Right lobe of liver (tissue), 6 donors: ENCODE measurements at places on chromosomes 5 and 9. TPM values are rescaled to one million over a fixed set of nuclear protein-coding genes. Genes with fewer than 3 reads are reported as not detected.
A peak's percentile ranks its signal among the peaks of the same experiment; 100 is the strongest.

DNA sequence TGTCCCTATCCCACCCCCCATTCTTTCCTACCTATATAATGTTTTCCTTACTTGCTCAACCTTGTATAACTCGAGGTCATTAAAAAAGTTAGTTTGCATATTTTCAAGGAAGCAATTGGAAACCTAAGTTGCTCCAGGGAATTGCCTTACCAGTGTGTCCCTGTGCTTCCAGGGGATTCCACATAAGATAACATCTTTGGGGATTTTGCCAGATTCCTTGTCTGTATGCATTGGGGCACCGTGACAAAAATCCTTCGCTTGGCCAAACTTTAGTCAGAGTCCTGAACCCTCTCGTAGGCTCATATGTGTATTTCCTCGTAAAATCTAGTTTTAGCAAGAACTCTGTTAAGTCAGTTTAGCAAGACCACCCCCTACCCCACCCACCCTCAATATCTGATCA is 14.7 kb upstream of the OSMR start:
- no peaks in the 10 kb centered on the region for H3K4me1 ChIP-seq
- H3K27me3 ChIP-seq = no peaks in the 10 kb centered on the region
- H3K36me3 ChIP-seq = no peaks in the 10 kb centered on the region
- H3K4me3 ChIP-seq = no peak overlapping the region

The PCDHA4 gene
- total RNA-seq = 0.19 TPM

- no peak overlapping the region for H3K4me3 ChIP-seq
- DNase-seq = peak; percentile 59
- no peaks in the 10 kb centered on the region for H3K27me3 ChIP-seq
- H3K4me1 ChIP-seq = no peaks in the 10 kb centered on the region
- no peak overlapping the region for H3K27ac ChIP-seq
Measured at GRCh38 chr9:3467593-3468219, 58.1 kb downstream of the RFX3 start.

DNA sequence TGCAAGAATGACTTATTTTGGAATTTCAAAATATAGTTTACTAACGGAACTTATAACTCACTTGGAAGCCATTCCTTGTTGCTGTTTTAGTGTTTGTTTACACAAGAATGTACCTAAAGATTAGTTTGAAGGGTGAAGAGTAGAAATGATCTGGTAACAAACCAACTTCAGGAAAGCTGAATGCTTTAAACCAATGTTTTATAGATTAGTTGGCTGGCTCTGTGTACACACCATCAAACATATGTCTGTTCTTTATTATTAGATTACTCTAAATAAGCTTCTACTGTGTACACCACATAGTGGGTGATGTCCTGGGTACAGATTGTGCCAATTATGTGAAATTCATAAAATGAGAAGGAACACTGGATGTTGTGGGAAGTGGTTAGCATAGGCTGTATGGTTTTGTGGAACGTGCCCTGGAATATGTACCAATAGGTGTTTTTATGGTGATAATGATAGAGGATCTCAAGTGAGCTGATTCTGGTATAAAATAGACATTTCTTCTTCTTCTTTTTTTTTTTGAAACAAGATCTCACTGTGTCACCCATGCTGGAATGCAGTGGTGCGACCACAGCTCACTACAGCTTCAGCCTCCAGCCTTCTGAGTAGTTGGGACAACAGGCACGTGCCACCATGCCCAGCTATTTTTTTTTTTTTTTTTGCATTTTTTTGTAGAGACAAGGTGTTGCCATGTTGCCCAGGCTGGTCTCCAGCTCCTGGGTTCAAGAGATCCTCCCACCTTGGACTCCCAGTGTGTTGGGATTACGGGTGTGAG is 109.3 kb upstream of the DHFR start:
- H3K4me1 ChIP-seq = no peaks in the 10 kb centered on the region
- no peak overlapping the region for H3K4me3 ChIP-seq
- H3K27ac ChIP-seq = no peak overlapping the region
- DNase-seq = no peak

GRCh38 chr5:157665467-157666070 is 5.8 kb upstream of the C5orf52 start:
- H3K36me3 ChIP-seq = no peaks in the 10 kb centered on the region
- no peak overlapping the region for H3K4me3 ChIP-seq
- DNase-seq = no peak
- H3K27ac ChIP-seq = no peak overlapping the region

The SPINK6 gene
- total RNA-seq = not detected

- DNase-seq = no peak
- no peak overlapping the region for H3K27ac ChIP-seq
- H3K27me3 ChIP-seq = no peaks in the 10 kb centered on the region
- H3K4me3 ChIP-seq = no peak overlapping the region
- H3K36me3 ChIP-seq = no peaks in the 10 kb centered on the region
Measured at GRCh38 chr9:130368631-130369103, 76.1 kb upstream of the ASS1 start.

DNA sequence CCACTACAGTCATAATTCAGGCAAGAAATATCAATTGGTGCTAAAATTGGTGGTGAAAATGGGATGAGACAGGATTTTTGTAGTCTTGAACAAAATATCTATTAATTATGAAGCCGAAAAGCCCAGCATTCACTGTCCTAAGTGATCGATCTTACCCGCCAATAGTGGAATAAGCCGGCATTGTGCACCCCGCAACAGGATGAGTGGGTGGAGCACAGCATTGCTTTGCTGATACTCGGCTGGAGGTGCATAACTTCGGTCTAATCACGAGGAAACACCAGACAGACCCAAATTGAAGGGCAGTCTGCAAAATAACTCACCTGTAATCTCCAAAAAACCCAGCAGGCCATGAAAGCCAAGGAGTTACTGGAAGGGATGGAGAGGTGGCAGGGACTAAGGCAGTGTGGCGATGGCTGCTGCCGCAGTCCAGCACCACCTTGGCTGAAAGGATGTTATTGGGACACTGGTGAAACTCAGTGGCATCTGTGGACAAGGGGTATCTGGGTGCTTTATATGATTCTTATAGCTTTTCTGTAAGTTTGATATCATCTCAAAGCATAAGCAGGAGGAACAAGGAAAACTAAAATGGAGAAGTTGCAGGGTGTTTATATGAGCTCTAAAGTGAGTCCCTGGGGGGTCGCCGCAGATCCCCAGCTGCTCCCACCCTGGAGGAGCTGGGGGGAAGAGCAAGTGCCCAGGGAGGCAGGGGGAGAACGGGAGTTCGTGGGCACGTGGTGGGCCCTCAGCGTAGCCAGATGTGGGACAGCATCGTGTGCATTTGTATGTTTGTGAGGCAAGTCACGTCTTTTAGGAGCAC is 45.2 kb downstream of the AHRR start:
- H3K4me1 ChIP-seq = no peaks in the 10 kb centered on the region
- H3K4me3 ChIP-seq = no peak overlapping the region
- no peak for DNase-seq
- no peaks in the 10 kb centered on the region for H3K36me3 ChIP-seq
- no peak overlapping the region for H3K27ac ChIP-seq

- no peaks in the 10 kb centered on the region for H3K36me3 ChIP-seq
- H3K4me1 ChIP-seq = peaks cover 6% of the 10 kb centered on the region
- H3K4me3 ChIP-seq = no peak overlapping the region
- DNase-seq = no peak
- H3K27me3 ChIP-seq = no peaks in the 10 kb centered on the region
Measured at GRCh38 chr5:120151825-120152224, 312.3 kb upstream of the PRR16 start.

The MEGF9 gene
- 47.3 TPM for total RNA-seq

GRCh38 chr5:19044311-19044710 is 943.7 kb downstream of the CDH18 start:
- H3K36me3 ChIP-seq = no peaks in the 10 kb centered on the region
- no peaks in the 10 kb centered on the region for H3K27me3 ChIP-seq
- H3K27ac ChIP-seq = no peak overlapping the region
- H3K4me3 ChIP-seq = no peak overlapping the region
- H3K4me1 ChIP-seq = no peaks in the 10 kb centered on the region

- no peak overlapping the region for H3K27ac ChIP-seq
- no peaks in the 10 kb centered on the region for H3K4me1 ChIP-seq
- no peaks in the 10 kb centered on the region for H3K27me3 ChIP-seq
- no peak for DNase-seq
- no peak overlapping the region for H3K4me3 ChIP-seq
- H3K36me3 ChIP-seq = no peaks in the 10 kb centered on the region
Measured at GRCh38 chr5:96324708-96325107, 108.3 kb downstream of the PCSK1 start.

- no peaks in the 10 kb centered on the region for H3K27me3 ChIP-seq
- H3K27ac ChIP-seq = no peak overlapping the region
- no peaks in the 10 kb centered on the region for H3K4me1 ChIP-seq
- H3K36me3 ChIP-seq = no peaks in the 10 kb centered on the region
- DNase-seq = no peak
Measured at GRCh38 chr5:160516696-160517530, 95.3 kb downstream of the PTTG1 start.

DNA sequence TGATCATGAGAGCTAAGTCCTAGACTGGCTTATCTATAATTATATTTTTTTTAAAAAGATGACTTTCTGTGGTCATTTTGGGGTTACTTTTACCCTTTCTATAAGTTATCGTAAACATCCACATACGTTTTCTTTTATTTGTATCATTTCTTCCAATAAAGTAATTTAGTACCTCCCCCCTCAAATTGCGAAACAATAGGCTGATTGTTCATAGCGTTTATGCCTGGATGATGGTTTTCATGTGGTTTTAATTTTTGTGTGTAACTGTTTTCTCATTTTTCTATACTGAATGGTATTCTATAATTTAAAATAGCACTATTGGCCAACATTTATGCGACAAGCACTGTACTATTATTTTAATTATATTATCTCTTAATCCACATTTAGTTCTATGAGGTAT is 44.5 kb downstream of the SMC5 start:
- no peaks in the 10 kb centered on the region for H3K4me1 ChIP-seq
- no peak overlapping the region for H3K4me3 ChIP-seq
- no peaks in the 10 kb centered on the region for H3K27me3 ChIP-seq

The MRRF gene
- 17.9 TPM for total RNA-seq

The PLAC8L1 gene
- not detected for total RNA-seq

DNA sequence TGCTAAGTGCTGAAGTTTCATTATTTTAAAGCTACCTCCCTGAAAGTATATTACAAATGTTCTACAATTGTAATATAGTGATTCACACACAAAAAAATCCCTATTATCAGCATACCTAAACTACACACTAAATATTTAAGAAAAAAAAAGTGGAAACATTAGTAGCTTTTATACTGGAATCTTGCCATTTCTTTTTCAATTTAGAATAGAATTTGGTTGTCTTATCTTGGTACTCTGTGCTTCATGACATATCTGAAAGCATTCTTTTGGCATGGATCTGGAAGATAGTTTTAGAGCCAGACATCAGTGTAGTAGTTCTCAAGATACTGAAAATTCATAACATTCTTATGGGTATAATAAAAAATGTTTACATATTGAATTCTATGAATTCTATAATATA is 35.0 kb downstream of the SLC1A3 start:
- no peak for DNase-seq
- no peak overlapping the region for H3K27ac ChIP-seq
- no peaks in the 10 kb centered on the region for H3K36me3 ChIP-seq
- H3K4me1 ChIP-seq = no peaks in the 10 kb centered on the region

DNA sequence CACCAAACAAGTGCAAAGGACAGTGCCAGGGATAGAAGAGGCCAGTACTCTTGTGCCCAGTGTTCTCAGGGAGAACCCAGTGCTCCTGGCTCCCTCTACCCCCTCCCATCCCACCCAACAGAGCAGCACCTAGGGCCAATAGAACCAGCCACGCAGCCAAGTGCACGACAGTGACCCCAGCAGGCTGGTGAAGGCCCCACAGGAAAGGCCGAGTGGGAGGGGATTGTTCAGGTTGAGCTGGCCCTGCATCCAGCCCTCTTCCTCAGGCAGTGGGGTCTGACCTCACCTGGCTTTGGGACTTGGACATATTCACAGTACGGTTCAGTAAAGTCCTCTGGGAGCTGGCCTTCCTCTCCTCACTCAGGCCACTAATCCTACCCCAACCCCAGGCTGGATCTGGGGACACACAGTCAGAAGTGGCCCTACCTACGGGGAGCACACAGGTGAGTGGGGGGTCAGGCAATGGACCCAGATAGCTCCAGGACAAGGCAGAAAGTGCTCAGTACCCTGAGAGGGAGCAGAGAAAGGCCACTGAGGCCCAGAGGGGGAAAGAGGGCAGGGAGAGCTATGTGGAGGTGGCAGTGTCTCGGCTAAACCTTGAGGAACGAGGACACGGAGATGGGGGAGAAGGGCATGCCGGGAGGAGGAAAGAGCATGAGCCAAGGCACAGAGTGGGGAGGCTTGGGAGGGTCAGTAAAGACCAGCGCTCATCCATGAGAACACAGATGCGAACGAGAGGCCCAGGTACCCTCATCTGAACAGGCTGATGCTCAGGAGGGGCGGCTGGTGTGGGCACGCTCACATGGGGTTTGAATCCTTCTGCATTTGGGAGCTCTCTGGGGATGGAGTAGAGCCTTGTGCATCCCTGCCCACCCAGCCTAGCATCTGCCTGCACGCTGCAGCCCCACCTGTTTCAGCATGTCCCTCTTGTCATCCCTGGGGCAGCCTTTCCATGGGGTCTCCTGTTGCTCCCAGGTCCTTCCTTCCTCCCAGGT is 25.6 kb downstream of the POLR1E start:
- H3K27ac ChIP-seq = no peak overlapping the region
- H3K36me3 ChIP-seq = no peaks in the 10 kb centered on the region
- no peak overlapping the region for H3K4me3 ChIP-seq
- DNase-seq = no peak
- peaks cover 30% of the 10 kb centered on the region for H3K4me1 ChIP-seq

DNA sequence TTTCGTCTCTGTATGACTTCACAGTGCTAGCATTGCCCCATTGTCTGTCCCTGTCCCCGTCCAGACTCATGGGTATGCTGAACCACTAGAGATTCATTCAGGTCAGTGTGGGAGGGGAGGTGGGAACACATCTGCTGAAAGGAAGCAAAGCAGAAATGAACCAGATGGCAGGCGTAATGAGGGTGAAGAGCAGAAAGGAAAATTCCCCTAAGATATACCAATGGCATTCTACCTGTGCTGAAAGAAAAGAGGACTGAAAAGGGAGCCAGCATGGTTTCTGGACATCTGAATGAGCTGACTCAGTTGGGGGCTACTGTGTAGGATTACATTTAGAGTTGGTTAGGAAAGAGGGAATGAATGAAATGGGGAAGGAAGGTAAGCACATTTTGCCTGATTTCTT is 678.7 kb downstream of the MAT2B start:
- H3K4me1 ChIP-seq = no peaks in the 10 kb centered on the region
- no peaks in the 10 kb centered on the region for H3K27me3 ChIP-seq
- H3K4me3 ChIP-seq = no peak overlapping the region
- DNase-seq = no peak
